GM12892 (cell line): ENCODE measurements at places on chromosomes 16 and 17.

DNA sequence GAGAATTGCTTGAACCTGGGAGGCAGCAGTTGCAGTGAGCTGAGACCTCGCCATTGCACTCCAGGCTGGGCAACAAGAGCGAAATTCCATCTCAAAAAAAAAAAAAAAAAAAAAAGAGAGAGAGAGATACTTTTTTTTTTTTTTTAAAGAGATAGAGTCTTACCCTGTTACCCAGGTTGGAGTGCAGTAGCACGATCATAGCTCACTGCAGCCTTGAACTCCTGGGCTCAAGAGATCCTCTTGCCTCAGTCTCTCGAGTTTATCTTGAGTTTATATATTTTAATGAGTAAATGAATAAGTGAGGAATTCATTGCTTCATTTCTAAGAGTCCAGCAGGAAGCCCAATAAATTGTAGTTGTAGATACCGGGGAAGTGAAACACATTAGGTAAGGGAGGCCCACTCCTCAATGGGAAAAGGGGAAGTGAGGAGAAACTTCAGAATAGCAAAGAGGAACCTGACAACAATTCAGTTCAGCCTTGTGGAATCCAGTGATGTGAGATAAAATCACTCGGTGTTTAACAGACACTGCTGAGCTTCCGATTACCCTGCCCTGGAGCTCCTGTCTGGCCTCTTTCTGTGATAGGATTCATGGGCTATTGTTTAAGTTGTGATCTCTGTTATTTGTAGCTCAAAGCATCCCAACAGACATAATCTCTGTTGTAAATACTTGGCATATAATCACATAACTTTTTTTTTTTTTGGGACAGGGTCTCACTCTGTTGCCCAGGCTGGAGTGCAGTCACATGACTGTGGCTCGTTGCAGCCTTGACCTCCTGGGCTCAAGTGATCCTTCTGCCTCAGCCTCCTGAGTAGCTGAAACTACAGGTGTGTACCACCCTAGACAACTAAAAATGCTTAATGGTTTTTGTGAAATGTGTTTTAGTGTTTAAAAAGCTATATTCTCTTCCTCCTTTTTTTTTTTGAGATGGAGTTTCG lies 15.8 kb upstream of the ITGAM start:
- DNase-seq, result no peak

GRCh38 chr17:17752089-17752820 lies 71.0 kb downstream of the RAI1 start:
- peak; percentile 96 for DNase-seq

DNA sequence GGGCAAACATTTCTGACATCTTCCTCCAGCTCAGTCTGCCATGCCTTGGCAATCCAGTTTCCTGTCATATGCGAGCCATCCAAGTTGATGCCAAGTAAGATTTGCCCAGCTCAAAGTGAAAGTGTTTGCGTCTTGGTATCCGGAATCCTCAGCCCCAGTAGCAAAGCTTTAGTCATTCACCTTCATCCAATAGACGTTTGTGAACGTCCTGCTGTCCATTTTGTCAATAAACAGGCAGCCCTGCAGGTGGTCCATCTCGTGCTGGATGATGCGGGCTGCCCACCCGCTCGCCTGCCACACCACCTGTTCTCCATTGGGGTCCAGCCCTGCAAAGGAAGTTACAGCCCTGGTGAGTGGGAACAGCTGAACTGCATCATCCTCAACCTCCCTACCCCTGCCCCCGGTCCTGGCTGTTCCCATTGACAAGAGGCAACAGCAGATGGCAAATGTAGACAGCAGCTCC lies 1.5 kb downstream of the PDF start:
- no peak for DNase-seq

DNA sequence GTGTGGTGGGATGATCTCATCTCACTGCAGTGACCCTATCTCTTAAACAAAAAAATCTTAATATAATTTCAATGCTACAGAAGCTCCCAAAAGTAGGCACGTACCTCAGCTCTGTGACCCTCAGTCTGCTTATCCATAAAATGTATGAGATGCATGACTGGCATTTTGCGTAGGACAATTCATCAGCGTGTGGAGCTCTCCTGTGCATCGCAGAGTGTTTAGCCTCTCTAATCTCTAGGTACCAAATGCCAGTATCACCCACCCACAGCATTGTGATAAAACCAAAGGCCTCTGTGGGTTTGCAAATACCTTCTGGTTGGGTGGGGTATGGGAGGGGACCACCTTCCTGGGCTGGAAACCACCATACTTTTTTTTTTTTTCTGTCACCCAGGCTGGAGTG lies 19.0 kb upstream of the TUBG2 start:
- DNase-seq, result no peak

- DNase-seq, result peak; percentile 67
Observed at GRCh38 chr16:29745121-29745852, 503 bp downstream of the C16orf54 start.

DNA sequence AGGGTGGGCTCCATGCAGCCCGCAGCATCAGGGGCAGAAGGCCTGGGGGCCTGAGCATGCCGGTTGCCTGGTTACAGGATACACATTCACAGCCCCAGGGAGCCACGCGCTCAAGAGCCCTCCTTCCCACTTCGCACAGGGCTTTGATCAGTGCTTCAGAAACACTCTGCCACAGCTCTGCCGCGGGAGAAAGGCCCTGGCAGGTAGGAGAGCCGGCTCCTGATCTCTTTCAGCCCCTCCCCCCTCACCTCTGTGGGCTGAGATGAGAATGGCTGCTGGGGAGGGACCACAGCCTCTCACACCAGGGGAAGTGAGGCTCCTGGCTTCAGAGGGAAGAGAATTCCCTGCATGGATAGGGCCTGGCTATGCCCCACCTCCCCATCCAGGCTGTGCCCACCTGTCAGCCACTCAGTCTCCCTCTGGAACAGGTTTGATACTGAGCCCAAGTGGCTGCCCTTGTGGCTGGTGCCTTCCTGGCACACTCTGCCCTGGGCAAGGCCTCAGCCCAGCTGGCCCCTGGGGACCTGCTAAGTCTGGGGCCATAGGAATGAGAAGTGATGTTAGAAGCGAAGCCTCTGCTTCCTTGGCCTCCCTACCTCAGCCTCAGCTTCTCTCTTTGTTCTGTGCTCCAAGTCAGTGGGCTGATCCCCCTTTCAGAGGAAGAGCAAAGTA lies 8.6 kb downstream of the DOK4 start:
- no peak for DNase-seq

DNA sequence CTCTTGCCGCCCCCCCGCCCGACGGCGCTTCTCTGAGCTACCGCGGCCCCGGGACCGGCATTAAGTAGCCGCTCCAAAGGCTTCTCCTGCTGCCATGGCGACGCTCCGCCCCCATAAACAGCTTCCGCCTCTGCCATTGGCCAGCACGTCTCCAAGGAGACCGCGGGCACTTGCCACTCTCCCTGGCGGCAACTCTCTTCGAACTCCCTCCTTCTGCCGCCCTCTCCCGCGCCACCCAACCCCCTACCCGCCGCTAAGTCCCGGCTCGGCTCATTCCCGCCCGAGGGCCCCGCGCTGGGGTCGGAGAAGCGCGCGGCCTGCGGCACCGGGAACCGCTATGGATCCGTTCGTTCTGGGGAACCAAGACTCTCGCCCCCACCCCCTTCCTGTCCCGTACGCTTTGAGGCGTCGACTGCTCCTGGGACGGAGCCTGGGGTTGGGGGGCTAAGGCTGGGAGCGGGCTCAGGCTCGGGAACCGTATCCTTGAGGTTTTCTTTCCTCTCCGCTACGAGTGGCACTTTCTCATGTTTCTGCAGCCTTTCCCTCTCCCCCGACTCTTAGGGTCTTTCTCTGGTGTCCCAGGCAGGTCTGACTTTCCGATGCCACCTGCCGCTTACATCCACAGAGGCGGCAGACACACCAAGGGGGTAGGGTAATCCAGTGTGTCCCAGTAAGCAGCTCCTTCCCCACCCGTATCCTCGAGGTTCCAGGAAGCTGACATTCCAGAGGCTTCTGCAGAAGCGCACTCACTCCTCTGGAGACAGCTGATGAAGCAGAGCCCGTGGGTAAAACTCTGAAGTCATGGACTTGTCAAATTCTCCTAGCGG lies at the start of gene FOXJ1:
TSS of gene FOXJ1 (minus strand) at position 34 of the 827 bp plus-strand sequence. CDS start 850 bp downstream, outside the sequence.
- DNase-seq, result peak; percentile 98

GRCh38 chr17:50122945-50123344 lies 7.0 kb downstream of the SAMD14 start:
- no peak for DNase-seq
